ENCODE measurements at places on chromosomes 6 and 20.

GRCh38 chr6:31070711-31071197 is 41.6 kb downstream of the C6orf15 start:
- DNase-seq, result peak; percentile 34

GRCh38 chr6:43801495-43802181 is 31.6 kb downstream of the VEGFA start:
- DNase-seq, result no peak

- peak; percentile 66 for DNase-seq
Observed at GRCh38 chr6:112286010-112286409, 31.6 kb upstream of the LAMA4 start.

GRCh38 chr20:39851459-39851858 is 837.6 kb downstream of the MAFB start:
- DNase-seq, result no peak

GRCh38 chr6:111848262-111848812 is 24.9 kb downstream of the FYN start:
- no peak for DNase-seq

DNA sequence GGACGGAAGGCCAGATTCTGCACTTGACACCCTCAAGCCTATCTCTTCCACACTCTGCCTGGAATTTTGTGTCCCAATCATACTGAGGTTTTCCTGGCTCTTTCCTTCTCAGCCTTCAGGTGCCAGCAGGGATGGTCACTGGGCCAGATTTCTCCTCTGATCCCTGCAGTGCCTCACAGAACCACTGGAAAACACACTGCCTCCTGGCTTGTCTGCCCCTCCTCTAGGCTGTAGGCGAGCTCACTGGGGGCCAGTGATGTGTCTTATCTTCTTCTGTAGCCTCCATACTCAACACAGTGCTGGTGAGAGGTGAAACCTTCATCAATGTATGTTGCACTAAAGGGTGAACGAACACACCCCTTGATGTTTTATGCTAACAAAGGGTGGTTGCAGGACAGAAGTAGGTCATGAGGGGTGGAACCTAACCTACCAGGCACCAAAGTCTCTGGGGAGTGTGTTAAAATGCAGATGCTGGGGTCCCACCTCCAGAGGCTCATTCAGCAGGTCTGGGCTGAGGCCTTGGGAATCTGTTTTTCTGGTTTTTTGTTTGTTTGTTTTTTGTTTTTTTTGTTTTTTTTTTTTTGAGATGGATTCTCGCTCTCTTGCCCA is 80.3 kb downstream of the CDH26 start:
- DNase-seq, result no peak

GRCh38 chr6:25747477-25747876 is 7.1 kb upstream of the SLC17A4 start:
- no peak for DNase-seq

DNA sequence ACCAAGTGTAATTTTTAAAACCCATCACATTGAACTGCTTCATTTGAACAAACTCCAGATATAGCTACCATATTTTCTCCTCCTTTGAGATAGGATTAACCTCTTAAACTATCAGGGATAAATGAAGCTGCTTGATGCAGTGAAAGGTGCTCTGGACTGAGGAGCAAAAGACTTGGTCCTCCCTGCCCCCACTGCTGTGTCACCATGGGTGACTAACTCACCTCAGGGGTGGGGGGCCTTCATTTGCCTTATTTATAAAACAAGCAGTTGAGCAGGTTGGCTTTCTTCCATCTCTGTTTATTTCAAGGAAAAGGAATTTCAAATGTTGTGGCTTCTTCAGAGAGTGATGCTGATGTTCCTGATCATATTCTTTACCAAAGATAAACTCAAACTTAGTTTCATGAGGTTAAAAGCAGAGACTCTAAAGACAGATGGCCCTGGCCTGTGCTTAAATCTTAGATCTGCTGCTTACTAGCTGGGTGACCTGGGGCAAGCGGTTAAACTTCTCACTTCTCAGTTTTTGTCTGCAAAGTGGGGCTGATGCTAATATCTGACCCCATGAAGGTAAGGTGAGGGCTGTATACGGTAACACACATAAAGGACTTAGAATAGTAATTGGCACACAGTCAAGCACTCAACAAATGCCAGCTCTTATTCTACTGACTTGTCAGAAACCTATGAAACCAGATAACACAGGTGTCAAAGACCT is 50.5 kb downstream of the FHL5 start:
- DNase-seq, result peak; percentile 33

GRCh38 chr20:23668477-23668951 is 20.3 kb downstream of the CST4 start:
- peak; percentile 66 for DNase-seq

DNA sequence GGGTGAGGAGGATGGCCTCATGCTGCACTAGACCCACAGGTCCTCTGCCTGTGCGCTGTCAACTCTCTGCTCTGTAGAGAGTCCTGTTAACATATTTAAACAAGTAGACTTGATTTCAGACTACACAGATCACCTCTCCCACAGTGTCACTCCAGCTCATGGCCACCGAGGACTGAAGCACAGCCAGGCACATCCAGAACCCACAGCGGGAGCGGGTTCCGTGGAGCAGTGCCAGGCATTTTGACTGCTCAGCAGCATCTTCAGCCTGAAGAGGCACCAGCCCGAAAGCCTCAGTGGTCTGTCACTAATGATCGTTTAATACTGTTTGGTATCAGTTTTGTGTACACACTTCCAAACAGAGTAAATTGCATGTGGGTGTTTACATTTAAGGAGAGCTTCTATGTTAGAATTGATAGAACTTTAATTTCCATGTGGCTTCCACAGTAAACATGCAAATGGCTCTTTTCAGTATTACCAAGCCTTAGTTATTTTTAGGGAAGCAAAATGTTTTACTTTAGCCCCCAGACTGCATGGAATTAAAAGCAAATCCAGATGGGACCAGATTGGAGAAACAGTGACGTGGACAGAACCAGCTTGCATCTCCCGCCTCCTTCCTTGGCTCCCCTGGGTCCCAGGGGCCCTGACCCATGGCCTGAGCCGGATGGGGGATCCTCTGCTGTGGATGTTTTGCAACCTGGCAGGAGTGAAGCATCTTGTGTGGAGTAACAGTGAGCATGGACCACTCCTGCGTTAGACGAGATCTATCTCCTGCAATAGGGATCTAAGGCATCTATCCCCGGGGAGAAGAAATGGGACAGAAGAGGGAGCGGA is 196.7 kb upstream of the CDH4 start:
- no peak for DNase-seq

- no peak for DNase-seq
Observed at GRCh38 chr20:34040300-34040995, 46.7 kb downstream of the RALY start.

- DNase-seq, result no peak
Observed at GRCh38 chr20:61373055-61373399, 121.0 kb downstream of the CDH4 start.

DNA sequence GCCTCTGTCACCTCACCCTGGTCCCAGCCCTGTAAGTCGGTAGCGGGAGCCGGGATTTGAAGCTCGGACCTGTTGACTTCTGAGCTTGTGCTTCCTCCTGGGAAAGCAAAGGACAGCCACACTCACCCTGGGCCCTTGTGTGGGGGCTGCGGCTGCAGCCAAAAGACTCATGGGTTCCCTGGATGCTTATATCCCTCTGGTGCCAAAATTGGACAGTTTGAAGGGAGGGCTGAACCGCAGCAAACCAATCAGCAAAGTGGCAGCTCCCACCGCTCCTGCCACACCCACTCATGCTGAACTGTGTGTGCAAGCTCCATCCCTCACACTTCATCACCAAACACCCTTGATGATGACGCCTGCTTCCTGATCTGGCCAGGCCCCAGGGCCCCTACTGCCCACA is 3.9 kb upstream of the CCN5 start:
- no peak for DNase-seq

DNA sequence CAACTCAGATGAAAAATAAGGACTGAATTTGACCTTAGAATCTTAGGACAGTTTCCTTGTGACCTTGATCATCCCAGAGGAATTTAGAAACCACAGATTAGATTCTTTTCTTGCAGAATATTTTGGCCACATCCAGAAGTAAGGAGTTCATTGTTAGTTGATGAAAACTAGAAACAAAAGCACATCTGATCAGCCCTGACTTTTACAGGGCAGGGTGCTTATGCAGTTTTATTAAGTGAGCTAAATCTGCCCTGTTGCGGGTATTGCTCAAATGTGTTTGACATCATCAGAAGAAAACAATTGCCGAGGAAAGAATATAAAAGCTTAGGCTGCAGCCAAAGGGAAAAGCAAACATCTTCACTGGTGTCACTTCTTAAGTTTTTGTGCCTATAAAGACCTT is 100.8 kb downstream of the MTFR2 start:
- no peak for DNase-seq

- DNase-seq, result no peak
Observed at GRCh38 chr6:89941031-89941762, 46.9 kb downstream of the GJA10 start.

GRCh38 chr20:25269057-25269832 is 21.4 kb downstream of the PYGB start:
- DNase-seq, result no peak

GRCh38 chr6:57247603-57248002 is 25.5 kb upstream of the RAB23 start:
- DNase-seq, result no peak

- DNase-seq, result no peak
Observed at GRCh38 chr6:163311830-163312229, 102.7 kb upstream of the QKI start.
